ENCODE measurements at places on chromosomes 7 and 10.
A peak's percentile ranks its signal among the peaks of the same experiment; 100 is the strongest.

- H3K4me3 ChIP-seq: peak overlapping the region; percentile 65
- peak overlapping the region; percentile 54 for H3K27ac ChIP-seq
- H3K36me3 ChIP-seq: no peaks in the 10 kb centered on the region
- H3K4me1 ChIP-seq: peaks cover 6% of the 10 kb centered on the region
- peak; percentile 17 for DNase-seq
Observed at GRCh38 chr7:158863611-158864506, 7.5 kb downstream of the DYNC2I1 start.

- no peak overlapping the region for H3K4me3 ChIP-seq
- DNase-seq: no peak
- peaks cover 15% of the 10 kb centered on the region for H3K36me3 ChIP-seq
- no peaks in the 10 kb centered on the region for H3K4me1 ChIP-seq
Observed at GRCh38 chr7:74598558-74598957, 59.0 kb upstream of the GTF2I start.

DNA sequence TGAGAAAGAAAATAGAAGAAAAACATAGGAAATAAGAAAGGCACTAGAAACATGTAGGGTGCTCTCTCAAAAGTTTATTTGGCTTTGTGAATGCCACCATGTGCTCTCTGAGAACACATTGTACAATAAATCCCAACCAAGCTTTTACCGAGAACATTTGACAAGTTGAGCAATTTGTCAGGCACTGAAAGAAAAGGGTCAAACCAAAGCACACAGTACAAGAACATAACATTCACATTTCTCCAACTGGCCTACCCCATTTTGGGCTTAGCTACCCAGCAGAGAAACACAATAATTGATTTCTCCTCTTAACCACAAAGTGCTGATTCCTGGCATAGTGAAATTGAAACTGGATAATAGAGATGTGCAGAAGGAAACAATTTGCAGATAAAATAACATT, 69.2 kb upstream of the SLC39A12 start:
- DNase-seq: no peak
- H3K27me3 ChIP-seq: no peaks in the 10 kb centered on the region
- H3K4me1 ChIP-seq: no peaks in the 10 kb centered on the region
- H3K4me3 ChIP-seq: no peak overlapping the region
- no peaks in the 10 kb centered on the region for H3K36me3 ChIP-seq

- H3K27me3 ChIP-seq: no peaks in the 10 kb centered on the region
- no peak for DNase-seq
- H3K4me1 ChIP-seq: no peaks in the 10 kb centered on the region
- no peaks in the 10 kb centered on the region for H3K36me3 ChIP-seq
- no peak overlapping the region for H3K4me3 ChIP-seq
- no peak overlapping the region for H3K27ac ChIP-seq
Observed at GRCh38 chr10:43820663-43821062, 172.0 kb upstream of the ZNF32 start.

DNA sequence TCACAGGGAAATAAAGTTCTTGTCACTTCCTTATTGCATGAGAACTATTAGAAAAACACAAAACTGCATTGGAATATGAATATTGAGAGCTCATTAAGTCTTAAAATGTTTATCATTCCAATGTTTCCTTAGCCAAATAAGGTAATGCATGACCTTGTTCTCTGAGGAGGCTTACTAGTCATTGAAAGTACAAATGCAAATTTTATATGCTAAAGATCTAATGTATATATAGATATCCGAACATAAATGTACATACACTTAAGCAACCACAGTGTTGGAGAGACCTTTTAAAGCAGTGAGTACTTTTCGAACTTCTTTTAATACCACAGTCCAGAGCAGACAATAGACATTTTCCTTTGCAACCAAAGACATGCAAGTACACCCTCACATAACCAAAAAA, 96.1 kb downstream of the RELN start:
- no peak for DNase-seq
- no peak overlapping the region for H3K4me3 ChIP-seq
- no peaks in the 10 kb centered on the region for H3K4me1 ChIP-seq

DNA sequence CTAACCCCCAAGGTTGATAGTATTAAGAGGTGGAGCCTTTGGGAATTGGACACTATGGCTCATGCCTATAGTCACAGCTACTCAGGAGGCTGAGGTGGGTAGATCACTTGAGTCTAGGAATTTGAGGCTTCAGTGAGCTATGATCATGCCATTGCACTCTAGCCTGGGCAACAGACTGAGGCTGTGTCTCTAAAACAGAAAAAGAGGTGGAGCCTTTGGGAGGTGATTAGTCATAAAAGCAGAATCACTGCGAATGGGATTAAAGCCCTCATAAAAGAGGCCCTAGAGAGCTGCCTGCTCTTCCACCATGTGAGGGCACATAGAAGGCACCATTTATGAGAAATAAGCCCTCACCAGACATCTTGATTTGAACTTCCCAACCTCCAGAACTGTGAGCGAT, 81.9 kb downstream of the SKAP2 start:
- no peak overlapping the region for H3K27ac ChIP-seq
- DNase-seq: no peak
- H3K4me1 ChIP-seq: no peaks in the 10 kb centered on the region
- no peaks in the 10 kb centered on the region for H3K27me3 ChIP-seq

GRCh38 chr7:157831143-157831905, 494.5 kb downstream of the DNAJB6 start:
- no peak overlapping the region for H3K27ac ChIP-seq
- no peaks in the 10 kb centered on the region for H3K4me1 ChIP-seq
- DNase-seq: no peak
- no peak overlapping the region for H3K4me3 ChIP-seq
- H3K36me3 ChIP-seq: no peaks in the 10 kb centered on the region

DNA sequence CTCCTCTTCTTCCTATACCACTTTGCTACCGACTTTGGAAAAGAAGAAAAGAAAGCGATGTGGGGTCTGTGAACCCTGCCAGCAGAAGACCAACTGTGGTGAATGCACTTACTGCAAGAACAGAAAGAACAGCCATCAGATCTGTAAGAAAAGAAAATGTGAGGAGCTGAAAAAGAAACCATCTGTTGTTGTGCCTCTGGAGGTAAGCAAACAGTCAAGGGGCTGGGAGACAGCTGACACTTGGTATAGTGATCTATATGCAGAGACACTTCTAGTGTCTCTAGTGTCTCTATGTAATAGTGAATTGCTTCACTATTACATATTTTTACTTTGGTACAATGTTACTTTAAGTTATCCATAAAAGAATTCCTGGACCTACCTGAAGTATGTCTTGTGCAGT, 13.9 kb downstream of the TET1 start:
- no peaks in the 10 kb centered on the region for H3K4me1 ChIP-seq
- no peak overlapping the region for H3K27ac ChIP-seq
- H3K4me3 ChIP-seq: no peak overlapping the region
- no peak for DNase-seq
- H3K36me3 ChIP-seq: no peaks in the 10 kb centered on the region
- H3K27me3 ChIP-seq: no peaks in the 10 kb centered on the region

DNA sequence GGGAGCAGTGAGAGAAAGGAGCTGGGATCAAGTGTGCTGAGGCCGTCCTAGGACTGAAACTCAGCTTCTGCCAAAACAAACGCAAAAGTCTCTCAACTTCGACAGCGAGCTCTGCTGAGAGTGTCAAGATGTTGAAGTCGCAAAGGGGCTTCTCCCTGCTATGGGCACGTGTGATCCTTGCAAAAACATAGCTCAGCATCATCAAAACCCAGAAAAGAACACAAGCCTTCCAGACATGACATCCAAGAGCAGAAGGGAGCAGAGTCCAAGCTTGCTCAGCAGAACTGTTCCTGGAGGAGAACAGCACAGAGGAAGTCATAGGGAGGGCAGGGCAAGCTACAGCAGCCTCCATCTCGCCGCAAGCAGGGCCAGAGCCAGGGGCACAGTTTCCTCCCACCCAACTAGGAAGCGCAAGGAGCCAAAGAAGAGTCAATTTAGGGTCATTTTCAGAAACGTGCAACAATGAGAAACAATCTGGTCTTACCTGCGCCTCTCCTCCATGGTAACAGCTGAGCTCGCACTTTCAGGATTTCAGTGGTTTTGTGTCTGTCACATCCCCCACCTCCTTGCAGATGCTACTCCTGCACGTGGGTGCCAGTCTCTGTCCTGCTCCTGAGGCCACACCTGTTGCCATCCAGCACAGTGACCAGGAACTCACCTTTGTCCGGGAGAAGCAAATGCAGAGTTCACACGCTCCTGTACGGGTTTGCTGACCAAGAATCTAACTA, 113.9 kb downstream of the DIP2C start:
- H3K27ac ChIP-seq: no peak overlapping the region
- no peaks in the 10 kb centered on the region for H3K36me3 ChIP-seq
- DNase-seq: no peak
- H3K27me3 ChIP-seq: no peaks in the 10 kb centered on the region
- no peak overlapping the region for H3K4me3 ChIP-seq

DNA sequence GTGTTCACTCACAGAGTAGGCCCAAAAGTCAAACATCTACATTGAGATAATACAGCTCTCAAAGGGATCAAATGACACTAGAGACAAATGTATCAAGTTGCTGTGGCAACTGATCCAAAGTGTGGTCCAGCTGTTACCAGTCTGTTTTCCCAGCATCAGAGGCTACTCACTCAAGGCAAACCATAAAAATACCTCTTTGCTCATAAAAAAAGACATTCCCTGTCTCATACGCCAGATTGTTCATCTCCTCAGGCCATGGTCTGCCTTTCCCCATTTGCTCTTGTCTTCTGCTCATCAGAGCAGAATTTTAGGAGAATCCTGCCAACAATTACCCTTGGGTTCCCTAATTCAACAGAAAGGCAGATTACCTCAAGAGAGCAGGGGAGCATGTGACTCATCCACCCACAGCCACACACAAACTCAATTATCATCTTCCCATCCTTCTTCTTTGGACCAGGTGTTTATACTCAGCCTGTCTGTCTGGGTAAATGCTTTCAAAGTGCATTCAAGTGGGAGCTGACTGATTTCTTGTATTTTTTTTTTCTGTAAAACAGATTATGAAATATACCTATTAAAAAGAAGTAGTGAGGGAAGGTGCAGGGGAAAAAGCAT, 226.5 kb upstream of the HPS1 start:
- DNase-seq: no peak
- H3K4me3 ChIP-seq: no peak overlapping the region
- H3K27me3 ChIP-seq: no peaks in the 10 kb centered on the region
- H3K27ac ChIP-seq: no peak overlapping the region
- no peaks in the 10 kb centered on the region for H3K4me1 ChIP-seq

- H3K27me3 ChIP-seq: no peaks in the 10 kb centered on the region
- no peak overlapping the region for H3K27ac ChIP-seq
- no peak for DNase-seq
Observed at GRCh38 chr7:148172920-148173319, 417.6 kb upstream of the C7orf33 start.

- H3K4me1 ChIP-seq: no peaks in the 10 kb centered on the region
- DNase-seq: no peak
- no peaks in the 10 kb centered on the region for H3K36me3 ChIP-seq
- H3K27me3 ChIP-seq: no peaks in the 10 kb centered on the region
Observed at GRCh38 chr7:136405931-136406777, 429.0 kb upstream of the MTPN start.

DNA sequence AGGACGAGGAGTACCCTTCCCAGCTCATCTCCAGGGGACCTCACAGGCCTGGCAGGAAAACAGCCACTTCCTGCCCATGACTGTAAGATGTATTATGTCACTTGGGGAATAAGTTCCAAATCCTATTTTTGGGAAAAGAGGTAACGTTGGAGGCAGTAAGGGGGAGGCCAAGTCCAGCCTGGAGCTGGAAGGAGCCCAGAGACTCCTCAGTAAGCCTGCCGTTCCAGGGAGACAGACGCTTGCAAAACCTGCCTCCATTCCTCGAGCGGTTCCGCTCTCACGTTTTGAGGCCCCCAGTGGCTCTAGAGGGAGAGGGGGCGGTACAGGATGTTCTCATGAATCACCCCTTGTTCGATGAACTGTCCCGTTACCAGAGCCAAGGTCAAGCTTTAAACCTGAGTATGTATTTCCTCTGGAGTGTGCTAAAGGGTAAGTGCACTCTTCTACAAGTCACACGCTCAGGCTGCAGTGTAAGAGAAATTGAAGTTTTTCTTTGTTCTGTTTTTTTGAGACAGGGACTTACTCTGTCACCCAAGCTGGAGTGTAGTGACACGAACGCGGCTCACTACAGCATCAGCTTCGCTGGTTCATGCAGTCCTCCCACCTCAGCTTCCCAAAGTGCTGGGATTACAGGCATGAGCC, 45.5 kb upstream of the CYTH3 start:
- DNase-seq: no peak
- H3K4me1 ChIP-seq: no peaks in the 10 kb centered on the region
- H3K4me3 ChIP-seq: no peak overlapping the region
- no peak overlapping the region for H3K27ac ChIP-seq
- H3K27me3 ChIP-seq: no peaks in the 10 kb centered on the region

- no peak for DNase-seq
- H3K27ac ChIP-seq: no peak overlapping the region
- peaks cover 10% of the 10 kb centered on the region for H3K27me3 ChIP-seq
Observed at GRCh38 chr10:48633381-48634197, 28.7 kb upstream of the ARHGAP22 start.

- H3K27ac ChIP-seq: no peak overlapping the region
- peaks cover 16% of the 10 kb centered on the region for H3K36me3 ChIP-seq
- no peaks in the 10 kb centered on the region for H3K4me1 ChIP-seq
Observed at GRCh38 chr7:137903382-137904169, 56.8 kb upstream of the DGKI start.

- H3K4me3 ChIP-seq: no peak overlapping the region
- H3K27me3 ChIP-seq: no peaks in the 10 kb centered on the region
Observed at GRCh38 chr10:13659887-13660550, 73.3 kb downstream of the PRPF18 start.

GRCh38 chr7:98917331-98917730, 39.0 kb downstream of the TRRAP start:
- no peaks in the 10 kb centered on the region for H3K4me1 ChIP-seq
- no peaks in the 10 kb centered on the region for H3K27me3 ChIP-seq
- no peak overlapping the region for H3K4me3 ChIP-seq
- peaks cover 22% of the 10 kb centered on the region for H3K36me3 ChIP-seq
- no peak for DNase-seq

DNA sequence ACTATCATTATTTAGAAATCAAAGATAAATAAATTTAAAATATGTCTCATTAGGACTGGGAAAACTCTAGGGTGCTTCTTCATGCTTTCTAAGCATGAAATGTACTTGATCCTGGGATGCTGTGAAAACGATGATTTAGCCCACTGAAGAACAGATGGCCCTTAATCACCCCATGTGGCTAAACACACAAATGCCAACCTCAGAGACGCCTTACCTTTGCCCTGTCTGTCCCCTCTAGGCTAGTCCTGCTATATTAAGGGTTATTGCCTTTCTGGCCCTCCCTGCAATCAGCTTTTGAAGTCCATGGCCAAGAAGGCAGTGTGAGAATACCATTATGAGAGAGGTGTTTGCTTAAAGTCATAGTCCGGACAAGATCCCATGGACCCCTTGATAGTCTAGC, 217.2 kb downstream of the TWIST1 start:
- DNase-seq: no peak
- no peaks in the 10 kb centered on the region for H3K27me3 ChIP-seq
- no peak overlapping the region for H3K4me3 ChIP-seq
- no peaks in the 10 kb centered on the region for H3K36me3 ChIP-seq
- H3K27ac ChIP-seq: no peak overlapping the region

- peaks cover 13% of the 10 kb centered on the region for H3K4me1 ChIP-seq
- H3K27ac ChIP-seq: peak overlapping the region; percentile 56
- H3K27me3 ChIP-seq: no peaks in the 10 kb centered on the region
- DNase-seq: peak; percentile 46
- no peaks in the 10 kb centered on the region for H3K36me3 ChIP-seq
Observed at GRCh38 chr10:50585921-50586739, 37.6 kb downstream of the SGMS1 start.
